ENCODE measurements at places on chromosomes 3 and 15.
A peak's percentile ranks its signal among the peaks of the same experiment; 100 is the strongest.

- DNase-seq, result no peak
Measured at GRCh38 chr15:101293122-101293521, 1.9 kb downstream of the SNRPA1 start.

DNA sequence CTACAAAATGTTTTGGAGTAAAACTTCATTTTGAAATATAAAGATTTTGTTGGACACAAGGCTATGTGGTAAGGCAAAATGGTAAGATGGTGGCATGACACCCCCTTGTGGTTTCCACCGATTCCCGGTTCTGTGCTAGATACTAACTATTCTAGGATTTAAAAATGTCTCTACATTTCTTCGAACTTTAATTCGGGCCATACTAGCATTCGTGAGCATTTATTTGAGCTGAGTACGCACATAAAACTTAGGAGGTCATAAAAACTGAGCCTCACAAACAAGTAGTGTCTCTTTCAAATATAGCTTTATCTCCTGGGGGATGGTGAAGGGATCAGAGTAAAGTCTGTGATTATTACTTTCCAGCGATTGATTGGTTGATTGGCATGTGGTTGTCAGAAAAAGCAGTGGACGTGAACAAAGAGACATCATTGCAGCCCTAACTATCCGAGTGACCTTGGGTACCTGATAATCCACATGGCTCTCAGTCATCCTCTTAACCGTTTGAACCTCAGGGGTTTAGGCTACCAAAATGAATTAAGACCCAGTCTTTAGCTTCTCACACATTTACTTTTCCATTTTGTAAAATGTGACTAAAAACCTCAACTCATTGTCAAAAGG is 1.1 kb upstream of the ZNF639 start:
- peak; percentile 33 for DNase-seq

DNA sequence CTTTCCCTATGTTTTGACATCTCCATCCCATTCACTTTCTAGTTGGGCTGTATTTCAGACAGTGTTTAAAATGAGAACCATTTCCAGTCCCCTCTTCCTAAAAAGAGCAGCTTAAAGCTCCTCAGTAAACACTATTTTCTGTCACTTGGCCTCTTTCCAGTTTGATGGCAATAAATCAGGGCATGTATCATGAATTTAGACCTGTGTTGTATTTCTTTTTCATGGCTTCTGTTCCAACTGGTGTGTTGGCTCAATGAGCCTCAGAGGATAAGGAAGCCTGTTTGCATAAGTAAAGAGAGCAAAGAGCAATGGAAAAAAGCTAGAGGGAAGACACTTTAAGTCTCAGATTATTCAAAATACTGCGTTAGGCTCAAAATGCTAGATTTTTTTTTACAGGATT is 7.2 kb downstream of the CCDC80 start:
- DNase-seq, result no peak

- no peak for DNase-seq
Measured at GRCh38 chr3:61093364-61093763, 157.9 kb downstream of the FHIT start.

DNA sequence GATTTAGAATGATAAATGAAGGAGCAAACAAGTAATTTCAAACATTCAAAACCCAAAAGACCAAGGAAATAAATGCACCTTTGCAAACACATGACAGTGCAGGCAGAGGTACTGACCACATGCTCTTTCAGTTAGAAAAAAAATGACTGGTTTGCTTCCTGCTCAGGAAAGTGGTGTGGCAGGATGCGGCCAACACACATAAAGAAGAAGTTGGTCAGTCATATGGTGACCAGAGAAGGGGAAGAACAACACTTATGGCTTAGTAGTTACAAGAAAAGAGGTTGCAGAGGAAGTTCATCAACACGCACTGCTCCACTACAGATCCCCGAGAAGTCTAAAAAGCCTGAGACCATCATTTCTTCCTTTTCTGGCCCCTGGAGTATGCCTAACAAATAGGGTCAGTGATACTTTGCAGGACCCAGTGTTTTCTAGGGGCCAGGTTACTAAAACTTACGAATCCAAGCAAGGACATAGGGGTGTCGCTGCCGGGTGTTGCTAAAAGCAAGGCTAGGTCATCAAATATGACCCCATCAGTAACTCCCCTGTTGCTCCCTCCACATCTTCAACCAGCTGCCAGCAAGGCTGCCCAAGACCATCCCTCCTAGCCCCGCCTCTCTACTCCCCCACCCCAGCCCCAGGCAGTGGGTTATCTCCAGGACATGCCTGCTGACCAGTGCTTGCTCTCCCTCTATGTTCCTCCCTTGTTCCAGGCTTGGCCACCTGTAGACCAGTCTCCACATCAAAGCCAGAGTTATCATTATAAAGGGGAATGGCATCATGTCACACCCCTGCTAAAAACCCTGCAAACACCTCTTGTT is 11.2 kb downstream of the ATP8B4 start:
- no peak for DNase-seq

DNA sequence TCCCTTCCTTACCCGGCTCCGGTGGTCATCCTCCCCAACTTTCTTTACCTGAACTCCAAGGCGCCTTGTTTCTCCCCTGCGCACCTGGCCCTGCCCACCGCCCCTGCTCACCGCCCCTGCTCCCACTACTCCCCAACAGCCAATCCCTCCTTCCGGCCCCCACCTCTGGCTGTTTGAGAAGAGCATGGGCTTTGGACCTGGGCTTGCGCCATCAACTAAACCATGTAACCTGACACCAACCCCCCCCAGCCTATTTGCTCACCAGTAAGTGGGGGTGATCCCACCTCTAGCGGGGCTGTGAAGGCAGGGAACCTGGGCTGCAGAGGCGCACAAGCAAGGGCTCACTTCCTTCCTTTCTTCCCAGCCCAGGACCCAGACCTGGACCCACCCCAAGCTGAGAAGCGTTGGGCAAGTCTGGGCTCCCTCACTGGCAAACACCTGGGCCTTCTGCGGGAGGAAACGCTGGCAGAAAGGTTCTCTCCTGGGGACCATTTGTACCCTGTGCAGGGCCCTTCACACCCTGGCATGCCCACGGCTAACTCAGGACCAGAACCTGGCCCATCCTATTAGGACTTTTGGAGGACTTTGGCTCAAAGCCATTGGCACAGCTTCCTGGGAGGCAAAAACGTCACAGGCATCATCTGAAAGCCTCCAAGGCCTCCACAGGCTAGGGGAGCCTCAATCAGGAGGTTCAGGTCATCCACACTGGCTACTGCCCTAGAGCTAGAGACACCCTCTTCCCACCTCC is at the start of gene PLXNB1:
Gene PLXNB1 (minus strand): TSS at position 127 of the 748 bp plus-strand sequence. CDS start 5,475 bp downstream, outside the sequence.
- DNase-seq, result no peak

GRCh38 chr3:101325393-101326134 is 5.2 kb upstream of the IMPG2 start:
- DNase-seq, result no peak

GRCh38 chr3:147654827-147655226 is 245.7 kb downstream of the ZIC1 start:
- DNase-seq, result no peak

DNA sequence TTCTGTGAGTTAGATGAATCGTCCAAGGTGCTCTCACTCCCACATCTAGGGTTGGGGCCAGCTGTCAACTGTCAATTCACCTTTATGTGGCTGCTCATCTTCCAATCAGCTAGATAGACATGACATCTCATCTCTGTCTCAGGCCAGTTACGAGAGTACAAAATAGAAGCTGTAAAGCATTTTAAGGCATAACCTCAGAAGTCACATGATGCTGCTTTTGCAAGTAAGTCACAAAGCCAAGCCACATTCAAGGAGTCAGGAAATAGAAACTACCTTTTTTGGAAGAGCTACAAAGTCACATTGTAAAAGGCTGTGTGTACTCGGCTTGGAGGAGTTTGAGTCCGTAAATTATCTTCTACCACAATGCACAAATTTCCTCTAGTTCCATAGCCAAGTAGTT is 5.1 kb upstream of the CCR1 start:
- no peak for DNase-seq

GRCh38 chr3:132593947-132594323 is 3.1 kb upstream of the ACKR4 start:
- DNase-seq, result no peak

DNA sequence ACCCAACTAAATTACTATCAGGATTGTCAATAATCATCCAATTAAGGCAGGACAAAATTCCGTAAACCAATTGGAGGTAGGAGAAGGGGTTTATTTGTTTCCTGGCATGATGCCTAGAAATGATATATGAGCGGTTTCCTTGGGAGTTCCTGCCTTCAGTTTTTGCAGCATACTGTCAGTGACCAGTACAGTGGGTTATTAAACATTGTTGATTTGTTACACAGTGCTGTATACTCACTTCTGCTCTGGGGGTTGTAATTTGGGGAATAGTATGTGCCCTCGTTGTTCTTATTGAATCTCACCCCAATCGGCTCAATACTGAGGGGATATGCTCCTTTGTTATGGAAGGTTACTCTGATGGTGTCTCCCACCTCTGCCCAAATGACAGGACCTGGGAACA is 22.2 kb downstream of the CP start:
- no peak for DNase-seq

DNA sequence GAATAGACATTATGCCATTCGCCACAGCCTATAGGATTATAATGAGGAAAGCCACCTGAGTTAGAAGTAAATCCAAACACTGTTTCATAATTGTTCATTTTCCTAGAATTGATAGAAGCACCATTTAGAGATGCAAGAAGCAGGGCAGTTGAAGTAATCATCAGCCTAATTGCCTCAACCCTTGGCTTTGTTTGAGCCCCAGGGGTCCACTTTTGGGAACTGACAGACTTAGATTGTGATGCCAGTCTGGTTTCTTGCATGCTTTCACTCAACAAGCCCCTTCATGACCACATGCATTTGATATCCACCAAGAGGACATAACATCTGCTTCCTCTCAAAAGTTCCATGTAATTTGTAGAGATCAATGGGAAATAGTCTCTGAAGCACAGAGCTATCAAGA is 97.2 kb upstream of the COL8A1 start:
- DNase-seq, result no peak

GRCh38 chr3:64380546-64380945 is 155.3 kb upstream of the PRICKLE2 start:
- DNase-seq, result no peak

- DNase-seq, result no peak
Measured at GRCh38 chr3:102374863-102375634, 59.8 kb upstream of the ZPLD1 start.

DNA sequence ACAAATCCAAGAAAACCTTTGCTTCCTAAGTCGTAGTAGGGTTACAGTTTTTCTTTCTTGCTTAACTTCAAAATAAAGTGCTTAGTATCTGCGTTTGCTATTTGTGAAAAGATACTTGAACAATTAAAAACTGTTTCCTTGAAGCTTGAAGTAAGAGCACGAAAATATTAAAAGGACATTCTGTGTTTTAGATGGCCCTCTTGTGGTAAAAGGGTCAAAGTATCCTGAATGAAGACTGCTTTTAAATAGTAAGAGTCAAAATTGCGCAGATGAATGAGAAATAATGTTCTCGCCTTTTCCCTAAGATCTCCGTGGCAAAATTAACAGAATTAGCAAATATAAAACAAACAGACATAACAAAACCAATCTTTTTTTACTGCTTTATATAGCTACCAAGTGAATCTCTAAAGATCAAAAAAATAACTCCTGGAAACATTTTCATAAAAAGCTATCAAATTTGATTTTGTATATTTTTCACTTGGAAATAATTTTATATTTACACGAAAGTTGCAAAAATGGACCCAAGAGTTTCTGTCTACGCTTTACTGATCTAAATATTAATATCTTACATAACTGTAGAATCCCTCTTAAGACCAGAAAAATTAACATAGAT is 175.4 kb downstream of the MBNL1 start:
- DNase-seq, result peak; percentile 6

DNA sequence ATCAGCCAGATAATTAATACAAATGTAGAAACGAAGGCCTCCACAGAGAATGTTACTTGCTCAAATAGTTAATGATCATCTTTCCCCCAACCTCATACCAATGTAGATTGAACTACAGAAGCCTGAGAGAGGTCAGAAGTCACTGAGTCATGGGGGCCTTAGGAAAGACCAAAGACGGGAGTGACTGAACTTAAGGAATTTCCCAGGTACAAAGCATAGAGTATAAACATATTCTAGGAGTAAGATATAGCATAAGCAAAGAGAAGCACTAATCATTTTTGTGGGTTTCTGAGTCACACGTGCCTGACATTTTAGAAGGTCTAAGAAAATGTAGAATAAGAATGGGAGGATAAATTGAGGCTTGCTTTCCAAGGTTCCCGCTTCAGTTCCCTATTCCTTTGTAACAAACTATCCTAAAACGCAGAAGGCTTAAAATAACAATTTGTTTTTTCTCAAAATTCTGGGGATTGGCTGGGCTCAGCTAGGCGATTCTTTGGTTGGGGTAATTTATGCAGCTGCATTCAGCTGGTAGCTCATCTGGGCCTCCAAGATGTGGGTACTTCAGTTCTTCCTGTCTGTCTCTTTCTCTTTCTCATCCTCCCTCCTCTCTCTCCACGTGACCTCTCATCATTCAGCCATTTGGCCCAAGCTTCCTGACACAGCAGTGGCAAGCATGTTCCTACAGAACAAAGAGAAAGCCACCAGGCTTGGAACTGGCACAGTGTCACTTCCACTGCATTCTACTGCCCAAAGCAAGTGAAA is 422.6 kb downstream of the FOXP1 start:
- no peak for DNase-seq

DNA sequence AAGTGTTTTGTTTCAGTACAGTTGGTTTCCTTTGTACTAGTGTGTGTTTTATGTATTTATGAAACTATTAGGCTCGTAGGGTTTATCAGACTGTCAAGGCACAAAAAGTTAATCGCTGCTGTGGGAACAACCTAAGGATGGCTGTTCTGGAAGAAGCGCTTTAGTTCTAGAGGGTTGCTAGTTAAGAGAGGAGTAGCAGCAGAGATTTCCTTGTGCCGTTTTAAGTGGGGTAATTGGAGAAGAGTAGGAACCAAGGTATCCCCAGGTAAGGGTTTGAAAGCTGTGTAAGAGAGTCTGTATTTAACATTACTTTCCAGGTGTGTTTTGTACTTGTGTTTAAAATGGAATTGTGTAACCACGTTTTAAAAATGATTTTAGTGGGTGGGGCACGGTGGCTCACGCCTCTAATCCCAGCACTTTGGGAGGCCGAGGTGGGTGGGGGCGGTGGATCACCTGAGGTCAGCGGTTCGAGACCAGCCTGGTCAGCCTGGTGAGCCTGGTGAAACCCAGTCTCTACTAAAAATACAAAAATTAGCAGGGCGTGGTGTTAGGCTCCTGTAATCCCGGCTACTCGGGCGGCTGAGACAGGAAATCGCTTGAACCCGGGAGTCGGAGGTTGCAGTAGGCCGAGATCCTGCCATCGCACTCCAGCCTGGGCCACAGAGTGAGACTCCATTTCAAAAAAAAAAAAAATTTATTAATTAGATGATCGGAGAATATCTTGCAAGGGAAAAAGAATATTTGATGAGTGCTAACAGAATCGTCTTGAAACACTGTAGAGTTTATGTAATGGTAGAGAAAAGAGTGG is 2.6 kb downstream of the MORF4L1 start:
- DNase-seq, result no peak

DNA sequence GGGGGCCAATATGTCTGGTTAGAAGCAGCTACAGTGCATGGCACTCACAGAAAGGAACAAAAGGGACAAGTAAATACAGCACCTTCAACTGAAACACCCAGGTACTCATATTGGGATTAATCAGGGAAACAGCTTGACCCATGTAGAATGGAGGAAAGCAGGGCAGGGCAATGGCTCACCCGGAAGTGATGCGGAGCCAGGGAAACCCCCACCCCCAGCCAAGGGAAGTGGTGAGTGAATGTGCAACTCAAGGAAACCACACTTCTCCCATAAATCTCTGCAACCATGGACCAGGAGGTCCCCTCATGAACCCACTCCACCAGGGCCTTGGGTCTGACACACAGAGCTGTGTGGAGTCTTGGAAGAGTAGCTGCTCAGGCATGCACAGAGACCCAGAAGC is 117.1 kb downstream of the MTHFS start:
- no peak for DNase-seq

GRCh38 chr3:42229942-42230688 is 35.9 kb downstream of the CCK start:
- no peak for DNase-seq

GRCh38 chr15:91369823-91370222 is 269.8 kb downstream of the SV2B start:
- no peak for DNase-seq

Measured in frontal cortex (tissue), 4 donors.